Choroid plexus epithelial cell (primary cell): ENCODE measurements at places on chromosomes 11 and 22.

- DNase-seq = peak; percentile 85
These were observed 28.0 kb downstream of the OR8D1 start for GRCh38 chr11:124285610-124286344.

- peak; percentile 89 for DNase-seq
These were observed 4.9 kb upstream of the ATP6V1E1 start for GRCh38 chr22:17633217-17633997.

- no peak for DNase-seq
These were observed 642.9 kb upstream of the KIRREL3 start for GRCh38 chr11:127643268-127644058.

GRCh38 chr11:79438631-79439409 lies 2.0 kb downstream of the TENM4 start:
- peak; percentile 39 for DNase-seq

DNA sequence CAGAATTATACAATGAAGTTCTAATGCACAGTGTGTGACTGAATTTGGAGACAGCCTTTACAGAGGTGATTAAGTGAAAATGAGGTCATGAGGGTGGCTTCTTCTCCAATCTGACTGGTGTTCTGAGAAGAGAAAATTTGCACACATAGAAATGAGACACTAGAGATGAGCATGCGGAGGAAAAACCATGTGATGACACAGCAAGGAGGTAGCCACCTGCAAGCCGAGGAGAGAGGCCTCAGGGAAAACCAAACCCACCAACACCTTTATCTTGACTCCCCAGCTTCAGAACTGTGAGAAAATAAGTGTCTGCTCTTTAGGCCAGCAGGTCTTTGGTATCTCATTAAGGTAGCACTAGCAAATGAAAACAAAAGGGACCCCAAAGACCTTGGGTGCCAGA lies 93.2 kb downstream of the GGTLC2 start:
- DNase-seq = no peak

DNA sequence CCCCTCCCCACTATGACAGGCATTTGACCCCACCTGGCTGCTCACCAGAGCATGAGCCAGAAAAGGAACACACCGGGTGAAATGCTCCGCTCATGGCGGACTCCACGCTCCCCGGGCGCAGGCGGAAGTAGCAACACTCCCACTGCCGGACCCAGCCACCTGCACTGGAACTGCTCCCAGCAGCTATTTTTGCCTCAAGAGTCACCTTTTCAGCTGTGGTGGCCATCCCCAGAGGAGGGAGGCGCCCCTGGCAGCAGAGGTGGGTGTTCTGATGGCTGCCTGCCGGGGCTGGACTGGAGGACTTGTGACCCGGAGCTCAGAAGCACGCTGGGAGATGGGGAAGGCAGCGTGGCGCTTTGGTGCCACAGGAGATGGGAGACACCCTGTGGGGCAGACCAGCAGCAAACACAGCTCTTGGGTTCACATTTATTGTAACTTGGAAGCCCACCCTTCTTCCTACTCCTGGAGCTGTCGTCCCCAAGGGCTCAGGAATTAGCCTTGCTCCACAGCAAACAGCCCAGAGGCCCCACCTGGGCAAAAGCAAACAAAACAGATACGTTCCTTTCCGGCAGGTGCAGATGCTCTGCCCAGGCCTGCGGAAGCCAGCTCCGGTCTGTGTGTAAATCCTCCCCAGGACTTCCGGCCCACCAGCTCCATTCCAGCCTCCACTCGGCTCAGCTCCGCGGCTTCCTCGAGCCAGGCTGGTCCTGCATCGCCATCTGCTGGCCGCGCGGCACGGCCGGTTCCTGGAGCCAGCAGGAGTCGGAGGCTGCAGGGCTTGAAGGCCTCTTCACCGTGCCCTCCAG lies 3.7 kb downstream of the RPS19BP1 start:
- peak; percentile 97 for DNase-seq

DNA sequence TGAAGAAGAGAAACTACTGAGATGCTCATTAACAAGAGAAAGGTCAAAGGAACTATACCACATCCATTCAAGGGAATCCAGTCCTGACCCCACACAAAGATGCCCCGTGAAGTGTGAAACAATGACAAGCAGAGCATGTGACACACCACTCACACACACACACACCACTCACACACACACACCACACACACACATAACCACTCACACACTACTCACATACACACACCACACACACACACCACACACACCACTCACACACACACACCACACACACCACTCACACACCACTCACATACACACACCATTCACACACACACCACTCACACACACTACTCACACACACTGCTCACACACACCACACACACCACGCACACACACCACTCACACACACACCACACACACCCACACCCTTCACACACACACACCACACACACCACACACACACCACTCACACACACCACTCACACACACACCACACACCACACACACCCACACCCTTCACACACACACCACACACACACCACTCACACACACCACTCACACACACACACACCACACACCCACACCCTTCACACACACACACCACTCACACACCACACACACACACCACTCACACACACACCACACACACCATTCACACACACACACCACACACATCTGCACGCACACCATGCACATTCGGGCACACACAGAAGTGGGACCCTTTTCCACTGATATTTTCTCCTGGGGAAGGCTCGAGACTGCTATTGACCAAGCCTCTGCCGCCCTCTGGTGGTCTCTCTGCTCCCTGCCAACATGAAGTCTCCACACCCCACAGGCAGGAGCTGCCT lies 32.0 kb upstream of the COMT start:
- peak; percentile 86 for DNase-seq

GRCh38 chr22:44907765-44908737 lies 101.8 kb downstream of the PHF21B start:
- no peak for DNase-seq

- DNase-seq = no peak
These were observed 51.1 kb downstream of the MUC6 start for GRCh38 chr11:985406-985805.

DNA sequence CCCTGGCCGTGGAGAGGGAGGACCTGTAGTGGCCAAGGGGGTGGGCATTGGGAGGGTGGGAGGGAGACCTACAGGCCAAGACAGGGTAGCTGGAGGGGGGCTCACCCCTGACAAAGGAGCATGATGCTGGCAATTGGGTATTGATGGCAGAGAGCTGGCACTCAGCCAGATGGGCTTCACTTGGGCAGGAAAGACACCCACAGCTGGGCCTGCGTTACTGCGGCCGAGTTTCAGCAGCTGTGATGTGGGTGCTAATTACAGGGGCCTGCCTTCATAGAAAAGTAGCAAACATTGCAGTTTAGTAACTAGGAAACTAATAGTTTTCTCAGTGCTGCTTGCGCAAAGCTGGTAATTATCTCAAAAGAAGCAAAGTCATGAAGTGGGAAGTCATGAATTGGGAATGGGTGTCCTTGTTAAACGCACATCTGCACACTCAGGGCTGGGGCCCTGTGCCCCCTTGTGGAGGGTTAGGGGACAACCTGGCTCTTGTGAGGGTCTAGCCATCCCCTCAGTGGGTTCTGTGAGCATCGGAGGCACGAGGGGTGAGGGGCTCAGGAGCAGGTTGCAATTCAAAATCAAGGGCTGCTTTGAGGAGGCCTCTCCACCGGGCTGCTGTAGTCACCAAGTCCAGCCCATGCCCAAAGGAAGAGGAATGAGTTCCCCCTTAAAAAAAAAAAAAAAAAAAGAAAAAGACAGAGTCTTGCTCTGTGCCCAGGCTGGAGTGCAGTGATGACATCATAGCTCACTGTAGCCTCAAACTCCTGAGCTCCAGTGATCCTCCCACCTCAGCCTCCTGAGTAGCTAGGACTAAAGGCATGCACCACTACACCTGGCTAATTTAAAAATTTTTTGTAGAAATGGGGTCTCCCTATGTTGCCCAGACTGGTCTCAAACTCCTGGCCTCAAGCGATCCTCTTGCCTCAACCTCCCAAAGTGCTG lies 24.4 kb upstream of the TXNRD2 start:
- no peak for DNase-seq

GRCh38 chr22:23938328-23939016 lies 22.5 kb downstream of the GSTT2B start:
- DNase-seq = no peak

DNA sequence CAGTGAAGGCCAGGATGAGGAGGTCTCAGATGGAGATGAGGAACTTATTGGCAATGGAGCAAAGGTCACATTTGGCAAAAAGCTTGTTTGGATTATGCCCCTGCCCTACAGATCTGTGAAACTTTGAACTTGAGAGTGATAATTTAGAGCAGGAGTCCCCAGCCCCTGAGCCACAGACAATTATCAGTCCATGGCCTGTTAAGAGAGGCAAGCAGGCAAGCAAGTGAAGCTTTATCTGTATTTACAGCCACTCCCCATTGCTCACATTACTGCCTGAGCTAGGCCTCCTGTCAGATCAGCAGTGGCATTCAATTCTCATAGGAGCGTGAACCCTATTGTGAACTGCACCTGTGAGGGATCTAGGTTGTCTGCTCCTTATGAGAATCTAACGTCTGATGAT lies 1076.9 kb upstream of the TENM4 start:
- no peak for DNase-seq

DNA sequence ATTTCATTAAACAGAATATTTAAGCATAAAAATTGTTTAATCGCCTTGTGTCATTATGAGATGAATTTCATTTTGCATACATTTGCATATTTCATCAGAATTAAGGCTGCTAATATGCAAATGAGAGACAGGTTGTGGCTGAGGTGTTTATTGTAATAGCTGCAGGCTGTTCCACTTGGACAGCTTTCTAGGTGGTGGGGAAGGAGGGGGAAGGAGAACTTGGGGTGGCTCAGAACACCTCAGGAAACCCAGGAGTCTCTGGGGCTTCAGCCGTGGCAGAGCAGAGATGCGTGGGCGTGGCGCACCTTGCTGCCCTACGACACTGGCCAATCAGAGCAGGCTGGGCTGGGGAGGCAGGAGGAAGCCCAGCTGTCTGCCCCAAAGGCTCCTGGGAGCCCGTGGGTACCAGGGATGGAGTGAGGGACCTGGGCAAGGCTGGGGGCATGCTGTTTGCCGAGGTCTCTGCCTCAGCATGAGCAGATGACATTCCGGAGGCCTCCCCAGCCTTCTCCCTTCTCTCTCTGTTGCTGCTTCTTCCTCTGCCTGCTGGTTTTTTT lies 542.9 kb downstream of the MN1 start:
- no peak for DNase-seq

DNA sequence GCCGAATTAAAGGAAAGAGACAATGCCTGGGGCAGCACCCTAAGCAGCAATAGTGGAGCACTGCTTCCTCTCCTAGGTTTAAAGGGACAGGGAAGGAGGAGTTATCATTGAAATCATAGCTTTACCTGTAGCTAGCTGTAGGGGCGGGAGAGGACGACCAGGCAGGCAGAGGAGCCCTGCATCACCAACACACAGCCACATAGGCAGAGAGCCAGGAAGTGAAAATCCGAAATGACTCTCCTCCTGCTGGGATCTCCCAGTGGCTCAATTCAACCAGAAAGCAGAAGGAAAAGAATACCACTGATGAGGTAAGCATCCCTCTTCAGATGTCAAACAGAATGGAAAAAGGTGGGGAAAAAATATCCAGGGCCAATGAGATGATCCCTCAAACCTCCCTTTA lies 20.4 kb downstream of the MRGPRX4 start:
- DNase-seq = no peak

DNA sequence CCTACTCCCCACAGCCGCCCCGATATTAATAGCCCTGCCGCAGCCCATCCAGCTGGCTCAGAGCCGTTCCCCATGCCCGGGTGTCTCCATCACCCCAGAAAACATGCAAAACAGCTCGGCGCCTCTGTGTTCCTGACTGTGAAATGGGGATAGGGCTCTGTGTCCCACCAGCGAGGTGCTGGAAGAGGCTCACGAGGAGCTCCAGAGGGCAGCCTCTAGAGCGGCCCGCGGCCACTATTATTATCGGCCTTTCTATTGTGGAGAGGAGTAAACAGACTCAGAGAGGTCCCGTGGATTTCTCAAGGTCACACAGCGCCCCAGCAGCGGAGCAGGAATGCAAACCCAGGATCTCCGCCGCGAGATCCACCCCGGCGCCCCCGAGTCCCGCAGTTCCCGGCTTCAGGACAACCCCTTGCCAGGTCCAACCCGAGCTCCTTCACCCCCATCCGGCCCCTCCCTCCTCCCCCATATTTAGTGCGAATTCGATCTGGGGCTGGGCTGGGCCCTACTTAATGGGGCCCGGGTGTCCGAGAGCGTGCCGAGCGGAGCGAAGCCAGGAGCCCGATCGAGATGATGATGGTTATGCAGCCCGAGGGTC lies at the start of gene ACTN3:
ACTN3 (plus strand) TSS at position 536 of the 598 bp plus-strand sequence; CDS start at position 571, 35 bp downstream.
- peak; percentile 21 for DNase-seq

GRCh38 chr22:39651053-39651996 lies 80.8 kb downstream of the CACNA1I start:
- peak; percentile 18 for DNase-seq

GRCh38 chr11:12238420-12238819 lies 128.0 kb downstream of the MICAL2 start:
- no peak for DNase-seq

DNA sequence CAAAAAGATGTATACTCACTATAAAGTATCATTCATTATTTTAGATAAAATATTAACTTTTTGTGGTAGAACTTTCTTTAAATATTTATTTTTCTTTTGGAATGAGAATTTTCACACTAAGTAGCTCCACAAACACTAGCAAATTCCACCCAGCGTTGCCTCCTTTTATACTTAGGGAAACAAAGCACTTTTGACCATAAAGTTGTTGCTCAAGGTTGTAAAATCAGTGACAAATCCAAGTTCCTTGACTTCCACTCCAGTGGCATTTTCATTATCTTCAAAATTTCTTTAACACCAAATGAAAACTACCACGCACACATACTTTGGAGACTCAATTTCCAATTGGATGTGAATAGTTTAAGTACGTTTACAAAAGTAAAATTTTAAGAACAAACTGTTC lies 431.2 kb downstream of the DLG2 start:
- no peak for DNase-seq

- no peak for DNase-seq
These were observed 92.3 kb downstream of the KCNQ1 start for GRCh38 chr11:2537010-2537705.

DNA sequence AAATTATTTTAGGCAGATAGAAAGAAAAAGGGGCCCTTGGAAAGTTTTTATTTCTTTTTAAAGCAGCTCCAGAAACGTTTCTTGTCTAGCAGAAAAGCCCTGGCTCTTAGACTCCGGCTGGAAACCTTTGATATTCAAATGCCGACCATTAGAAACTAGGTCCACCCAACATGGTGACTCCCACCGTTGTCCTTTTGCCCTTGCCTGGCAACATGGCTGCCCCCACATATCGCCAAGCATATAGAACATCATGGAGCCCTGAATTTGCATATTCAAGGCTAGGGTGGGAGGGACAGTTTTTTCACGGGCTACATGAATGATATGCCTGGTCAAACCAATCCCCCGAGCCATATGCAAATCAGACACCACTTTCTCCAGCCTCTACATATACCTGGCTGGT lies 1379.0 kb downstream of the LRRC4C start:
- no peak for DNase-seq

GRCh38 chr11:61707574-61707973 lies 27.4 kb downstream of the DAGLA start:
- no peak for DNase-seq
